ENCODE measurements at places on chromosomes 3 and 15.

- H3K27ac ChIP-seq, result no peak overlapping the region
- no peaks in the 10 kb centered on the region for H3K36me3 ChIP-seq
- no peaks in the 10 kb centered on the region for H3K4me1 ChIP-seq
- no peak overlapping the region for H3K4me3 ChIP-seq
- H3K27me3 ChIP-seq, result no peaks in the 10 kb centered on the region
These were observed 361.6 kb downstream of the LSAMP start for GRCh38 chr3:116083683-116084082.

DNA sequence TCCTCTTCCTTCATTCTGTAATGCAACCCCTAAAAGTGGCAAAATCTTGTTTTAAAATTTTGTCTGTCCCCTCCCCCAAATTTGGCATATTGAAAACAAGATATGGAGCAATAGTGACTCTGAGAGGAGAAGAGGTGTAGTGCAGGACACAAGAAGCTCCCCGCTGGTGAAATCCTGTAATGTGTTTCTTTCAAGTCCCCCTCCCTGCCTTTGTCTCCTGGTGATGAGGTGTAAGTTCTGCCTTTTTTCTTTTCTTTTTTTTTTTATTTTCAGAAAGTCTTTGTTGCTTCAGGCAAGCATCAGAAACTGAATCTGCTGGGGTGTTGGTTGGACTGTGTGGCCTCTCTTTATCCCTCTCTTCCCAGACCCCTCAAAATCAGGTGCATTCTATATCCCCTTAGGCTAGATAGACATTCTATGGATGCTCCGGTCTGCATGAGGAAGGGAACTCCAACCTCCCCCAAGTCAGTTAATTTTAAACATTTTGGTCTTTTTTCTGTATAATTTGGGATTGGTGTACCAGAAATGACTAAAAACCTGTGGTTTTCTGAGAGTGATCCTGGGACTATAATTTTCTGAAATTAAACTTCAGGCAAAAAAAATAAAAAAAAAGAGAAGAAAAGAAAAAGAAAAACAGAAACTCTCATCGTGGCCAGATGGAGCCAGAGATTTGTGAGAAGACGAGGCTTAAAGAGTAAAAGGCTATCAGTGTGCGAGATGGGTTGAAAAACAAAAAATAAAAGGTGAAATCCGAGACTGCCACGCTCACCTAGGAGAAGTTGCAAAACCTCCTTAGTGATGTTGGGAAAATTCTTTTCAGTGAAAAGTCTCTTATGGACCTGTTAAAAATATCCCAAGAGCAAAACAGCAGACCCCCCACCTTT, 21.4 kb downstream of the ACKR2 start:
- no peaks in the 10 kb centered on the region for H3K36me3 ChIP-seq
- no peaks in the 10 kb centered on the region for H3K4me1 ChIP-seq
- DNase-seq, result peak; percentile 47
- no peak overlapping the region for H3K4me3 ChIP-seq
- H3K27ac ChIP-seq, result no peak overlapping the region

DNA sequence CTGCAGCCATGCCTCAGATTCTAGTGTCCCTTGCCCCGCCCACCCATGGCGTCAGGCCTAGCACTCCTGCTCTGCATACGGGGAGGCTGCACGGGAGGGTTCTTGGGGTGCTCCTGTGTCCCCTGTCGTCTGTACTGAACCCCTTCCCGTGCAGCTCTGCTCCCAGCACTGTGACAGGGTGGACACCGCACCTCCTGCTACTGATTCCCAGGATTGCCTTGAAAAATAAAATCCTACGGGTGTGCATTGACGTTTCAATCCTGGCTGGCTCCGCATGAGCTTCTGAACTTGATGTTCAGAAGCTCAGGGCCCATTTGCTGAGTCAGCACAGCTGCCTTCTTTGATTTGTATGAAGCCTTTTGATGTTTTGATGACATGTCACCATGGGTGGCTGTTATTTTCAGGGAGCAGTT, 176.4 kb downstream of the APBA2 start:
- H3K4me3 ChIP-seq, result no peak overlapping the region
- no peak for DNase-seq
- no peak overlapping the region for H3K27ac ChIP-seq
- H3K27me3 ChIP-seq, result no peaks in the 10 kb centered on the region

GRCh38 chr3:107939691-107940442, 151.0 kb downstream of the CD47 start:
- H3K4me1 ChIP-seq, result peaks cover 23% of the 10 kb centered on the region
- DNase-seq, result no peak
- H3K4me3 ChIP-seq, result no peak overlapping the region
- H3K27ac ChIP-seq, result no peak overlapping the region
- H3K36me3 ChIP-seq, result no peaks in the 10 kb centered on the region

- no peak overlapping the region for H3K4me3 ChIP-seq
- no peaks in the 10 kb centered on the region for H3K27me3 ChIP-seq
- H3K27ac ChIP-seq, result peak overlapping the region; percentile 90
- DNase-seq, result peak; percentile 92
- H3K4me1 ChIP-seq, result peaks cover 73% of the 10 kb centered on the region
- H3K36me3 ChIP-seq, result no peaks in the 10 kb centered on the region
These were observed 37.7 kb downstream of the FAM174B start for GRCh38 chr15:92617549-92618520.

- peak; percentile 61 for DNase-seq
- H3K36me3 ChIP-seq, result peaks cover 12% of the 10 kb centered on the region
- peak overlapping the region; percentile 85 for H3K27ac ChIP-seq
- no peaks in the 10 kb centered on the region for H3K27me3 ChIP-seq
- H3K4me3 ChIP-seq, result no peak overlapping the region
These were observed 39.3 kb downstream of the TRAK1 start for GRCh38 chr3:42130329-42131070.

DNA sequence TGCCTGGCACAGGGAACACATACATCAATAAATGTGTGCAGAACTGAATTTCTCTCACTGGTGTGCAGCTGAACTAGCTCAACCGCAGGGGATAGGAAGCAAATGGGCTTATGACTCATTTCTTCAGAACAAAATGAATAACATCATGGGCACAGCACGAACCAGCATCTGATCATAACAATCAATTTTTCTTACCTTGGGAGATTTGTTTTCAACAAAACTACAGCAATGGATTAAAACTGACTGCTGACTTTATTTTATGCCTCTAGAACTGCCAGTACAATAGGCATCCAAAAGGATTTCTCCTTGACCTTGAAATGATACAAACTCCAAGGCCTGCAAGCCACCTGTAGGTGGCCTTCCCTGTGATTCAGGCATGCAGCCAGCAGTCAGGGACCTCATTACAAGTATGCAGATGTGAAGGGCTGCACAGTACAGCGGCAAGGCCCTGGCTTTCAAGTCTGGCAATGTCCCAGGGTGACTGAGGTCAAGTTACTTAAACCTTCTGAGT, 26.1 kb downstream of the TAMM41 start:
- H3K36me3 ChIP-seq, result peaks cover 15% of the 10 kb centered on the region
- H3K27me3 ChIP-seq, result no peaks in the 10 kb centered on the region
- H3K4me3 ChIP-seq, result no peak overlapping the region
- H3K27ac ChIP-seq, result no peak overlapping the region
- H3K4me1 ChIP-seq, result no peaks in the 10 kb centered on the region

DNA sequence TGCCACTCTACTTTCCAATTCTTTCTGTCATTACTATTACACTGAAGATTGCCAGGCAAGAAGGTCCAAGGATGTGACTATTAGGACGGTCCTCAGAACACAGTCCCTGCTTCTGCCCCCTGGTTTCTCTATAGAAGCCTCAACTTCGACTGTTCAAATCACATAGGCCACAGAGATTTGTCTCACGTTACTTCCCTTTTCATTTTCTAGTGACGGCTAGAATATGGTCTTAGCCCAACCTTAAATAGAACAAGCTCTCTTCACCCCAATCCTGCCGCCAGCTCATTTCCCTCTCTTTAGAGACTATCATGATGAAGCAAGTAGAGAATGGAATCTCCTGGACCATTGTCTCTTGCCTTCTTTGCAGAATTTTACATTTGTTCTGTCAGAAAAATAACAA, 84.9 kb downstream of the TIGIT start:
- peaks cover 28% of the 10 kb centered on the region for H3K4me1 ChIP-seq
- DNase-seq, result no peak
- no peak overlapping the region for H3K4me3 ChIP-seq
- peaks cover 21% of the 10 kb centered on the region for H3K36me3 ChIP-seq
- H3K27ac ChIP-seq, result no peak overlapping the region

GRCh38 chr3:134029734-134030378, at the start of gene SLCO2A1:
TSS of gene SLCO2A1 (minus strand) at chr3:134029925. CDS start at chr3:134029802, 123 bp downstream.
- peak within 1 kb of the TSS; percentile 67 for H3K4me3 ChIP-seq
- no peaks in the 10 kb centered on the region for H3K36me3 ChIP-seq
- peak within 1 kb of the TSS; percentile 62 for H3K27ac ChIP-seq
- H3K27me3 ChIP-seq, result peaks cover 40% of the 10 kb centered on the region
- H3K4me1 ChIP-seq, result peaks cover 6% of the 10 kb centered on the region

- H3K36me3 ChIP-seq, result no peaks in the 10 kb centered on the region
- H3K4me3 ChIP-seq, result no peak overlapping the region
- no peak overlapping the region for H3K27ac ChIP-seq
These were observed 288.6 kb downstream of the CLSTN2 start for GRCh38 chr3:140223631-140224030.

GRCh38 chr15:45729141-45729540, 94.3 kb downstream of the SQOR start:
- DNase-seq, result no peak
- H3K4me3 ChIP-seq, result no peak overlapping the region
- no peaks in the 10 kb centered on the region for H3K4me1 ChIP-seq
- no peaks in the 10 kb centered on the region for H3K36me3 ChIP-seq

DNA sequence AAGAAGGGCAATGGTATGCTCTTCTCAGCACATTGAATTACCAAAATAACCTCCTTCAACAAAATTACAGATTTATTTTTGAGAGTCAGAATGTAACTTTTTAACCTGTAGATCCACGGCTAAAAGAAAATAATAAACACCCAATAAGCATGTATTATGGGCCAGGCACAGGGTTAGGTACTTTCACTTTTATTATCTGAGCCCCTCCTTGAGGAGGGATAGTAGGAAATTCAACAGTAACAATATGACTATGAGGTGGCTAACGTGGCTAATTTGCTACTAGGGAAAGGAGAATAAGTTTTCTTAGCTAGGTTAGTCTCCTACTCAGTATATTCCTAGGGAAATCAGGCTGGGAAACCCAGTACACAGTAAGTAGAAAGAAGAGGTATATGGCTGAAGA, 306.9 kb downstream of the GAP43 start:
- DNase-seq, result no peak
- H3K27ac ChIP-seq, result no peak overlapping the region
- H3K4me3 ChIP-seq, result no peak overlapping the region
- no peaks in the 10 kb centered on the region for H3K36me3 ChIP-seq

DNA sequence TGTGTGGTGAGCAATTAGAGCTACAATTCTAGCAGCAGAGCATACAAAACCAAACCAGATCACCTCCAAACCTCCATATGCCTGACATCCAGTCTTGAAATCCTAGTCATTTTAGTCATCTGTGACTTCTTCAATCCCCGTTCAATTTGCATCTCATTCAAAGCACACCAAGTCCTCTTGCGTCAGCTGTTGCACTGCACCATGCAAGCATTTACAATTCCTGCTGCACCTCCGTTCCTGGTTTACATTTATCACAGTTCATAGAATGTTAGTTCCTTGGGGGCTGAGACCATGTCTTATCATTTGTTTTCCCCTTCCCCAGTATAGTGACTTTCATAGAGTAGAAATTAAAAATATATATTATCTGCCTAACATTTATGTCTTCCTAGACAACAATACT, 116.9 kb downstream of the BDH1 start:
- no peaks in the 10 kb centered on the region for H3K27me3 ChIP-seq
- H3K4me3 ChIP-seq, result no peak overlapping the region
- H3K36me3 ChIP-seq, result no peaks in the 10 kb centered on the region
- no peaks in the 10 kb centered on the region for H3K4me1 ChIP-seq

DNA sequence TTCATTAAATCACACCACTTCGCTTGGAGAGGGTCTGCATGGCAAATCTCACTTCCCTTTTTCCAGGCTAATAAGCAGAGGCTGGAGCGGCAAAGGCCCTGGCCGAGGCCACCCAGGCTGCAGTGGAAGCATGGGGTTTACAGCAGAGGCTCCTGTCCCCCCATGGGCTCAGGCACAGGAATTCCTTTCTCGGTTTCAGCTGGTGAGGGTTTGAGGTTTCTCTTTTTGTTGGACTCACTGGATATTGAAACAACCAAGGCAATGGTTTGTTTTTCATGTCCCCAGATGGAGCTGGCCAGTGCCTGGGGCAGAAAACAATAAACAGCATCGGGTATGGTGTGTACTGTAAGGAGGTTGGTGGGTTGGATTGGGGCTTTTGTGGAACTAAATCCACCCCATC, 175.6 kb upstream of the RASGRP1 start:
- DNase-seq, result no peak

- H3K27me3 ChIP-seq, result peaks cover 44% of the 10 kb centered on the region
- no peaks in the 10 kb centered on the region for H3K36me3 ChIP-seq
- no peak overlapping the region for H3K27ac ChIP-seq
- H3K4me3 ChIP-seq, result no peak overlapping the region
- no peak for DNase-seq
These were observed 5.3 kb downstream of the SEMA7A start for GRCh38 chr15:74428442-74428787.

GRCh38 chr15:89177633-89178306, 43.6 kb downstream of the RLBP1 start:
- H3K36me3 ChIP-seq, result peaks cover 95% of the 10 kb centered on the region
- peaks cover 8% of the 10 kb centered on the region for H3K4me1 ChIP-seq
- H3K27ac ChIP-seq, result peak overlapping the region; percentile 48
- peak; percentile 59 for DNase-seq
- H3K27me3 ChIP-seq, result no peaks in the 10 kb centered on the region

DNA sequence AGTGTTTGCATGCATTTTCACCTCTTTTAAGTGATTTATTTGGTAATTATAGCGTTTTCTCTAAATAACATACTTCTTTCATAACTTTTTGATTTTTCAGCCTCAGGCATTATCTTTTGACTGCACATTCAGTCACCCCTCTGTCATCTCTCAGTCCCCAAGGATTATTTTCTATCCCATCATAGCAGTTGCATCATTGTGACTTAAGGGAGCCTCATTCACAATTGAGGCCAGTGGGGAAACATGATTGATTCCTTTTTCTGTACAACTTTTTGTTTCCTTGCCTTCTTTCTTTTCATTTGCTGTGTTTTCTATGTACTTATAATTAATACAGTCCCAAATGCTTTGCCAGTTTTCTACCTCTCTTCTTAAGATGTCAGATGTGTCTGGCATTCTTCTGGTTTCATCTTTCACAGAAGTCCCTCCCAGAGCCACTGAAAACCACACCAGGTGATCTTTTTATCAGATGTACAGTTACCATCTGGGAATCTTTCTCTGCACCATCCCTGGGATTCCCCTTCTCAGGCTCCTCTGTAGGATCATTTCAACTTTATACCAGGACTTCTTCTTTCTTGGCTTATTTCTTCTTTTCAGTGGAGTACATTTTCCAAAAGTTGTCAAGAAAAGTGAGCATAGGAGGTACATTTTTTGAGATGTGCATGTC, 151.4 kb downstream of the RAP2B start:
- no peak for DNase-seq
- no peaks in the 10 kb centered on the region for H3K4me1 ChIP-seq
- H3K27me3 ChIP-seq, result no peaks in the 10 kb centered on the region

GRCh38 chr3:159765860-159766294, 222.8 kb upstream of the IL12A start:
- H3K4me1 ChIP-seq, result peaks cover 21% of the 10 kb centered on the region
- peak overlapping the region; percentile 39 for H3K27ac ChIP-seq
- H3K27me3 ChIP-seq, result peaks cover 38% of the 10 kb centered on the region
- H3K36me3 ChIP-seq, result no peaks in the 10 kb centered on the region
- DNase-seq, result peak; percentile 60
- peak overlapping the region; percentile 72 for H3K4me3 ChIP-seq

GRCh38 chr3:94115482-94115881, 52.6 kb downstream of the NSUN3 start:
- DNase-seq, result no peak
- H3K27ac ChIP-seq, result no peak overlapping the region
- no peaks in the 10 kb centered on the region for H3K4me1 ChIP-seq
- H3K36me3 ChIP-seq, result peaks cover 38% of the 10 kb centered on the region
- no peaks in the 10 kb centered on the region for H3K27me3 ChIP-seq
- H3K4me3 ChIP-seq, result no peak overlapping the region
